ENCODE measurements at places on chromosomes 16 and 17. TPM values are rescaled to one million over a fixed set of nuclear protein-coding genes. Genes with fewer than 3 reads are reported as not detected.

CLEC19A gene
- not detected for total RNA-seq

CTF1 gene
- 1.8 TPM for total RNA-seq

MPV17L gene
- 0.66 TPM for total RNA-seq

TNRC6A gene
- total RNA-seq, result 49.4 TPM

ZSCAN10 gene
- not detected for total RNA-seq

DOK4 gene
- total RNA-seq, result 12.6 TPM

CHAD gene
- not detected for total RNA-seq

LPO gene
- total RNA-seq, result not detected

CSNK1D gene
- total RNA-seq, result 41.3 TPM

GDPD3 gene
- 1.0 TPM for total RNA-seq

TEX14 gene
- total RNA-seq, result under 0.01 TPM

DNA sequence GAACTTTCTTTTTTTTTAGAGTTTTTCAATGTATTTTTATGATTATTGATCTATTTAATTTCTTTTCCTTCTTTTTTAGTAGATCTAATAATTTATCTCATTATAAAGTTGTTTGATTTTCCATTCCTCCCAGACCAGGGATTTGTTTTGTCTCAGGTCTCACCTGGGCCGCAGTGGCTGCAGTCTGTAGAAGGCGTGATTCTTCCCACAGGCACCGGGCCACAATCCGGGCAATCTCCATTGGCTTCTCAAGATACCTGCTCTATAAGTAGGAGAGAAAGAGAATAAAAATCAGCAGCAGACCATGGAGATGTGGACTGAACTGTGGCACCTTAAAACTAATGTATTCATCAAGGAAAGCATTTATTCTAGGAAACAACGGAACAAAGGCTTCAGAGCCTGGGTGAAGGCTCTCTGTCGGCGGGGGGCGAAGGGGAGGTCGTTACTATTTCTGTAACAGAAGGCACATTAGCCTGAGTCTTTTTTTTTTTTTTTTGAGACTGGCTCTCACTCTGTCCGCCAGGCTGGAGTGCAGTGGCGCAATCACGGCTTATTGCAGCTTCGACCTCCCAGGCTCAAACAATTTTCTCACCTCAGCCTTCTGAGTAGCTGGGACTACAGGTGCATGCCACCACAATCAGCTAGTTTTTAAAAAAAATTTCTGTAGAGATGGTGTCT lies 42.7 kb downstream of the STAT3 start:
- DNase-seq, result no peak

GRCh38 chr16:28140788-28141618 lies 70.8 kb downstream of the XPO6 start:
- DNase-seq, result no peak

- DNase-seq, result peak; percentile 51
These were observed 14.5 kb downstream of the TEX14 start for GRCh38 chr17:58677194-58677880.

- peak; percentile 36 for DNase-seq
These were observed 13.3 kb downstream of the HERPUD1 start for GRCh38 chr16:56944954-56945839.

DNA sequence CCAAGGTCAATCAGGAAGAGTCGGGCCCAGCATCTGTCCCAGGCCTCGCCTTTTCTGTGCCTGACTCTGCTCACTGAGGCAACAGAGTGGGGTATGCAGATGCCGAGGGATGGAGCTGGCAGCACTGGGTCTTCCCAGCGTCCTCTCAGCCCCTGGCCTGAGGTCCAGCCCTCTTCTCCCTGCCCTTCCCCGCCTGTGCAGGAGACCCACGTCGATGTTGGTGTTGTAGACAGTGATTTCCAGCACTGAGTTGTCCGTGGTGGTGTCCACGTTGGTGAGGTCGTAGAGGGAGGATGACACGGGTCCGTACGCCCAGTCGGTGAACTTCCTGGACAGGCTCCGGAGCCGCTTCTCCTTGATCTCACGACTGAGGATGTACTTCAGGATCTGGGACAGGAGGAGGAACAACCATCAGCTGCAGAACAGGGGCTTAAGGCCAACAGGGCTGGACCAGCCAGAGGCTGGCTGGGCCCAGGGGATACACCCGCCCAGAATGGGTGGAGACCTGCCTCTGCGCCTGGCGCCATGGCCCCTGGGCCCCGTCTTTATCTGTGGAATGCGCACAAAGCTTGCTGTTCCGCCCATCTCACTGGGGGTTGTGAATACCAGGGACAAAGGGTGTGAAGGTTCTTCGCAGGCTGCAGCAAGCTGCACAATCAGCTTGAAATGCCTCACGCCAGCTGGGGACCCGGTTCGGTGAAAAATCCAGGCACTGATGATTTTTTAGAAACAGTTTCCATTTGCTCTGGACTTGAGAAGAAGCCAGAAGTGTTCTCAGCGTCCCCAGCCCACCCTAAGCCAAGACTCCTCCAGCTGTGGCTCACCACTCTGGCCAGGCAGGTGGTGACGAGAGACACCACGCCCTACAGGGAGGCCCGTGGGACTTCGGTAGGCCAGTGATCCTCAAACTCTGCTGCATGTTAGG lies 27.5 kb downstream of the TRPV3 start:
- peak; percentile 44 for DNase-seq

DNA sequence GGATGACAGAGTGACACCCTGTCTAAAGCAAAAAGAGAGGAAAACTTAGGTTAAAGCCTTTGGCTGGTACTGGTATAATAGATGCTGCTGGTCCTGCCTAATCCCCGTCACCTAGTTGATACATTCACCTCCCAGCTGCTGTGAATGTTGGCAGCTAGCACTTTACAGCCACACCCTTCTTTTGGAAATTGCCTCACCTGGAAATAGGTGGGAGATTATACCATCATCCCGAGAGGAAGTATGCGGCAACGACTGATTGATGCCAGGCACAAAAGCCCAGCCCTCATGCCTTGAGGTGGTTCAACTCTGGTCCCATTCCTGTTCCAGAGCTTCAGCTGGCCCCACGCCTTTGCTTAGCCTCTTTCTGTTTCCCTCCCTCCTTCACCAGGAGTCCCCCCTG lies 53.2 kb upstream of the SIAH1 start:
- no peak for DNase-seq

DNA sequence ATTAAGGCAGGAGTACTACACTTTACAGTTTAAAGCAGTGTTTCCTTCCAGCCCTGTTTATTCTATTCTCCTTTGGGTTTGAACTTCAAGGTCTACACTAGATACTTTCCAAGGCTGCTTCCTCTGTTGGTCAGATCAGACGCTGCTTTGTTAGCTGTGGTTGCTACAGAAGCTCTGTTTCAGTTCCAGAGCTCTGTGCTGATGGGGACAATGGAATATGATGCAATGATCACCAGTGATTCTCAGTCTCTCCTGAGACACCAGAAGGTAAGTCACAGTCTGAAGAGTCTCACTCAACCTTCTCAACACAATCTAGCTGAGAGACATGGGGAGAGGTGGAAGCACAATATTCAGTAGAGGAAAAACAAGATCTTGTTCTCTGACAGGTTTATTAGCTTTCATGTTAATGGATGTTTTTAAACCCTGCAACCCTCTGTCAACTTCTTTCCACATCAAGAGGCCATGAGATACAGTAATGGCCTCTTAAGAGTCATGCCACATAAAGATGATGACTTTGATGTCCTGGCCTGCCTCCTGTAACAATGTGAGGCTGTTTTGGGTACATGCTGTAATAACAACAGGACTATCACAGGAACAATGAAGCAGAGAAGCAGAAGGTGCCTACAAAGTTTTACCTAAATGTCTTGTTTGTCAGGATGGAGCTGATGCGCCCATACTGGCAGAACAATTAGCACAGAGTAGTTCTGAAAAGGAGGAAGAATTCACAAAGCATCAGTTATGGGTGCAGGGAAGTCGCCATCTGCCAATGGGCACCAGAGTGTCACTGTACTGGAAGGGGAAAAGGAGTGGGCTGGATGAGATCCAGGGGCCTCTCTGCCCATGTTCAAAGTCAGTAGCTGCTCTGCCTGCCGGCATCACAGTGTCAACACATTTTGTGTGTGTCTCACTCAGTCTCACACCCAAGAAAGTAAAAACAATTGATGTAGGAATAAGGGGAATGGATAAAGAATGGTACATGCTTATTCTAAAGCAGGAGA lies 33.4 kb downstream of the PSME3IP1 start:
- DNase-seq, result no peak

- DNase-seq, result no peak
These were observed 485.4 kb downstream of the KCNJ2 start for GRCh38 chr17:70654706-70655105.

- no peak for DNase-seq
These were observed 251.2 kb upstream of the ELAC2 start for GRCh38 chr17:13268791-13269595.

- no peak for DNase-seq
These were observed 271.6 kb downstream of the ABCC12 start for GRCh38 chr16:47884116-47884725.

DNA sequence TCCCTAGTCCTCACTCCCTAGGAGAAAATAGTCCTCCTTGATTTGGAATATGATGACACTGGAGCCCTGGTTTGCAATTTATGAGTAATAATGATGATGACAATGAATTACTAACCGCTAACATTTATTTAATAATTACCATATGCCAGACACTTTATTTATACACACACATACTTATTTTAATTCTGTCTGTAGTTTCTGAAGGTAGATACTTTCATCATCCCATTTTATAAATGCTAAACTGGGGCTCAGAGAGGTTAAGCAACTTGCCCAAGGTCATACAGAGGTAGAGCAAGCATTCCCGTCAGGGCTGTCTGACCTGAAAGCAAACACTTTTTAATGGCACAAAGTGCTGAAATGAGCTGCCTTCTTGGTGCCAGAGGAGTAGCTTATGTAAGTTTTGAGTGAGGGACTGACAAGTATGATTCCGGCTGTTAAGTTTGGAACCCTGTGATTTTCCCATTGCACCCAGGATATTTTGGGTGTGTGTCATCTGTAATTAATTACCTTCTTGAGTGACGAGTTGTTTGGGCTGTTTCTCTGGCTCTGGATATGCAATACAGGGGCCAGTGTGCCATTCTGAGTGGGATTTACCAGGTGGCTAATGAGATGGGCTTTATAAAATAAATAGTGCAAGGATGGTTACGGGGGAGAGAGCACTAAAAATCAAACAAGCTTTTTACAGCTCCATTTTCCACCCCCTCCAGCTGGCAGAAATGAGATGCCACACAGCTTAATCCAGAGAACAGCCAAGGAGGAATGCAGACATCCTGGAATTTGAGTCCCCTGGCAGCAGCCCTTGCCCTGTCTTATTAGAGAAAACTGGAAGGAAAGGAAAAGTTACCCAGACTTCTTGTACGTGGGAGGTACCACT lies 211.8 kb downstream of the SNX29 start:
- DNase-seq, result peak; percentile 40

- DNase-seq, result no peak
These were observed 13.9 kb downstream of the SLC25A10 start for GRCh38 chr17:81726004-81726403.

GRCh38 chr17:73744411-73744810 lies 100.2 kb upstream of the SDK2 start:
- no peak for DNase-seq

GRCh38 chr17:56756536-56756935 lies 77.2 kb downstream of the C17orf67 start:
- DNase-seq, result peak; percentile 81

DNA sequence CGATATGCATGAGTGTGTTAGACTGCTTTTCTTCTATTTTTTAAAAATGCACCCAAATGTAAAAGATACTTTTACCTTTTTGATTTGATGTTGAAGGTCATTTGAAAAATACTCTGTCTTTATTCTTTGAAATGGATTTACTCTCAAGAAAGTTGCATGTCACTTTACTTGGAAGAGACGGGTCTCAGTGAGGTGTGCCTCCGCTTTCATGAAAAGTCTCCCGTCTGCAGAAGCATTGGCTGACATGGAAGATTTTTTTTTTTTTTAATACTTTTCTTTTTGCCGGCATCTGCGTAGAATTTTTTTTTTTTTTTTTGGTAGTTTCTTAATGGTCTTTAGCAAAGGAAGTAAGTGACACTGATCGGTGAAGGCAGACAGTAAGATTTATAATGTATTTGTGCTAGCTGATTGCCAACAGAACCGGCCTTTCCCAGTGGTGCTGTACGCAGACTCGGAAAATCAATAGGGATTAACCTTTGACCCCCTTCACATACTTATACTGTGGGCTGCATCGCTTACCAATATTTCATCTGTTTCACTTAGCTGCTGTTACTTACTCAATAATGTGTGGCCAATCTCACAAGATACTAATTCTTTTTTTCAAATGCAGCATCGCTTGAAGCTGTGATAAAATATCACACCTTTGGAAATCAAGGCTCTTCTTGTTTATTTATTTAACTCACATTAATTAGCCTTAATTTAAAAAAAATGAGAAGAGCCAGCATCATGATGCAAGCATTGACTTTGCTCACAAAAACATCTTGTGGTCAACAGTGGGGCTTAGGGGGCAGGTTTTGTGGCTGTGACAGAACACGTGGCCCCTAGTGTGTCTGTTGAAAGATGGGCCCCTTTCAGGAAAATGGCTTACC lies 383.9 kb downstream of the WWOX start:
- DNase-seq, result no peak

- DNase-seq, result no peak
These were observed 36.5 kb upstream of the VWA3A start for GRCh38 chr16:22055881-22056280.

All from fibroblast of lung (primary cell).